ENCODE measurements at places on chromosomes 11 and 22.

- DNase-seq = no peak
These were observed 1.5 kb downstream of the PRR33 start for GRCh38 chr11:1889941-1890855.

DNA sequence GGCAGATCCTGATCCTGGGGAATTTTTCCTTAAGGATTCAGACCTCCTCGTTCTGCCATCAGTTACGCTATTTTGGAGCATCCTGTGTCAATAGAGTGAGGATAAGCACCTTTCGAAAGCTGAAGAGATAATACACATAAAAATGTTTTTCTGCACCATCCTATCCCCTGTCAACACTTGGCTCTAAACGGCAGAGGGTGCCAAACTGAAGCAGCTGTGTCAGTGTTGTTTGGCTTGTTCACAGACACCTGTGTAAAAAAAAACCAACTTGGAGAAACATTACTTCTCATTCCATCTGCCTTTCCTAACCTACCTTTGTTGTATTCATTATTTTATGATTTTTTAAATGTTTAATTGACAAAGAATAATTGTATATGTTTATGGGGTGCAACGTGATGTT, 417.0 kb upstream of the DDI1 start:
- no peak for DNase-seq

GRCh38 chr11:120768949-120769348, 255.0 kb upstream of the TBCEL start:
- DNase-seq = no peak

- DNase-seq = no peak
These were observed 2.7 kb downstream of the SULT4A1 start for GRCh38 chr22:43859621-43860020.

GRCh38 chr22:39623603-39624500, 53.3 kb downstream of the CACNA1I start:
- DNase-seq = no peak

- no peak for DNase-seq
These were observed 6.3 kb upstream of the SWAP70 start for GRCh38 chr11:9657531-9657930.

DNA sequence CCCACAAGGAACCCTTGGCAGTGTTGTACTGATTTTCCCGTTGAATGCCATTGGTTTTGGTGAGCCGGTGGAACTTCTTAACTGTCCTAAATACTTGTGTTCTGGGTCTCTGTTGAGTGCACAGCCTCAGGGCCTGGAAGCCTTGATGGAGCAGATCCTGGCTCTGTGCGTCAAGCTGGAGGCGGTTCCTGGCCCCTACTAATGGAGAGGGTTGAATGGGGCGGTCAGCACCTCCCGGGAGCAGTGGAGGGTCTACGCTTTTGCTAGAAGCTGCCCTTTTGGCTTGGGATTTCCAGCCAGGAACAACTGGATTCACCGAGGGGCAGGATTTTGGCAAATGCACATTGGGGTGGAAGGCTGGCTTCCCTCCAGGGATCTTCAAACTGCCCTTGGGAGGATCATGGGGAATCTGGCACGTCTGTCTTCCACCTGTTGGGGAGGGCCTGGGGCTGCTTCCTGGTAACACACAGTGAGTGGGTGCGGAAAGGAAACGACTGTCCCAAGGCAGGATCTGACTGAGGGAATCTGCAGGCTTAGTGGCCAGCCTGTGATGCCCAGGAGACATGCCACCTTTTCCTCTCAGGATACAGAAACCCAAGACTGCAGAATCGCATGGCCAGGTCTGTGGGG, 6.9 kb upstream of the OSBPL5 start:
- DNase-seq = no peak

DNA sequence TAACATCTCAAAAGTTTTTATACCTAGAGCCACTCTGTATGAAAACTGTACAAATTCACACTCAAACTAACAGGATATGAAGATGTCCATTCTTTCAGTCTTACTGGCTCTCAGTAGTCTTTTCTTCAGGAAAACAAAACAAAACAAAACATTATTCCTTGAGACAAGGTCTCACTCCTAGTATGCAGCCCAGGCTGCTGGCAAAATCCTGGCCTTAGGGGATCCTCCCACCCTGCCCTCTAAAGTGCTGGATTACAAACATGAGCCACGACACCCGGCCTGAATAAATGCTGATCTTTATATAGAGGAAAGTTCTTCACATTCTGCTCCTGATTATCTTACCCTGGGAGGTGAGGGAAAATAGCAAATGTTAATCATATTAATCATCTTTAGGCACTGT, 5.1 kb downstream of the APOL2 start:
- DNase-seq = no peak

GRCh38 chr11:74487875-74488274, 5.6 kb downstream of the LIPT2 start:
- DNase-seq = no peak

GRCh38 chr11:61927501-61927900, 10.1 kb upstream of the RAB3IL1 start:
- DNase-seq = no peak

DNA sequence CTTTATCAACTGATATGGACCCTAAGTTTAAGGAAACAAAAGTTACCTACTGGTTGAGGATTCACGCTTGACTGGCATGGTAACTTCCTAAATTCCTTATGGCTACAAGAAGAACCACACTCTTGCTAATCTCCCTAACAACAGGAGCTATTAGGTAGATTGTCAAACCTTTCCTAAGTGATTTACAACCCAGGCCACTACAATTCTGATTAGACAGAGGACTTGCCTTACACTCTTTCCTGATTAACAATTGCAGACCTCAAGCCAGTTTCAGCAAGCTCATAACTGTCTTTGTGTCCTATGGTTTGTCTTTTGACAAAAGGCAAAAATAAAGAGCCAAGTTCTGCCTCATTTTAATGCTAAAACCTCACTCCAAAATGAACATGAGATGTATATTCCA, 16.3 kb downstream of the OR52K2 start:
- DNase-seq = no peak

DNA sequence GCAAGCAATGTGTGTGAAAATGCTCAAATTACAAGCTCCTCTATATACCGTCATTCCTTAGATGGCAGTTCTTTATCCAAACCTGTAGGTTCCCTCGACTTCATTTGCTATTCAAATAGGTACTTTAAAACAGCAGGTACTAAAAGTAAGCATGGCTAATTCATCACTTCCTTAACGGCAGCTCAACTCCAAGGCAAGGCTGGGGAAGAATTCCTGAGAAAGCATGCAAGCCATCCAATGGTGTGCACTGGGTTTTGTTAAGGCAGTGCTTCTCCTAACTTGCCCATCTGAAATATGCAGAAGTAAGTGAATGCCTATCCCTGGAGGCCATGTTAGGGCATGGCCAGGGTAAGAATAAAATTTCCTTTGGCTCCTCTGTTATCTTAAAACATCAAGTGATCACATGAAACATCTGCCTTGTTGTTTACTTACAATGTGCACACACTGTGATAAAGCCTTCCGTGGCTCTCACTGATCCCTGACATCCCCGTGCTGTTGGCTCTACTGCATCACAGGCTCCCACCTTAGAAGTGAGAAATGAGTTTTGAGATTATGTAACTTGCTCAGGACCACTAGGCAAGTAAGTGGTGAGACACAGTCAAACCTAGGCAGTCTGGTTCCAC, 52.1 kb downstream of the SMCO4 start:
- no peak for DNase-seq

- no peak for DNase-seq
These were observed 39.9 kb downstream of the SGSM3 start for GRCh38 chr22:40410272-40410671.

DNA sequence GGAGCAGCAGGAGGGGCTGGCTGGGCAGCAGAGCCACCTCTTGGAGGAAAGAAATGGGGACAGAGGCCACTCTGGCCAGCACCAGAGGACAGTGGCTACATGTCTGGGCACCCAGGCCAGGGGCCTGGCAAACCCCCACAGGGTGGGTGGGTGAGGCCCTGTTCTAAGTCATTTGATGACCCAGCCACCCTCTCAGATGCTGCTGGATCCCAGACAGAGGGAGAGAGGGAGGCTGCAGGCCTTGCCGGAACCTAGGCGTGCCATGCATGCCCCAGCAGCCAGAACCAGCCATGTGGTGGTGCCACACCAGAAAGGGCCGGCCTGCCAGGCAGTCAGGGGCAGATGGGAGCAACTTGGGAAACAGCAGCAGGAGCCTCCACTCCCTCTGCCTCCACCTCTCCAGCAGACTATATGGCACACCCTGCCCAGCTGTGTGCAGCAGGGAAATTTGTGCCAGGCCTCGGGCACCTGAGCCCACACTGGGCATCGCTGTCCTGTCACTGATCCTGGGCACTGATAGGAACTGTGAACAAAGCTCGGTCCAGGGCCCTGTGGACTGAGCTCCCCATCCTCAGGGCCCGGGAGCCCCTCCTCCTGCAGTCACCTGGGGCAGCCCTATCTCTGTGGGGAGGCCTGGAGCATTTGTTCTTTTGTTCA, 45.2 kb downstream of the RTN4R start:
- DNase-seq = no peak

- DNase-seq = no peak
These were observed 38.4 kb upstream of the PHF21A start for GRCh38 chr11:46159680-46160079.

DNA sequence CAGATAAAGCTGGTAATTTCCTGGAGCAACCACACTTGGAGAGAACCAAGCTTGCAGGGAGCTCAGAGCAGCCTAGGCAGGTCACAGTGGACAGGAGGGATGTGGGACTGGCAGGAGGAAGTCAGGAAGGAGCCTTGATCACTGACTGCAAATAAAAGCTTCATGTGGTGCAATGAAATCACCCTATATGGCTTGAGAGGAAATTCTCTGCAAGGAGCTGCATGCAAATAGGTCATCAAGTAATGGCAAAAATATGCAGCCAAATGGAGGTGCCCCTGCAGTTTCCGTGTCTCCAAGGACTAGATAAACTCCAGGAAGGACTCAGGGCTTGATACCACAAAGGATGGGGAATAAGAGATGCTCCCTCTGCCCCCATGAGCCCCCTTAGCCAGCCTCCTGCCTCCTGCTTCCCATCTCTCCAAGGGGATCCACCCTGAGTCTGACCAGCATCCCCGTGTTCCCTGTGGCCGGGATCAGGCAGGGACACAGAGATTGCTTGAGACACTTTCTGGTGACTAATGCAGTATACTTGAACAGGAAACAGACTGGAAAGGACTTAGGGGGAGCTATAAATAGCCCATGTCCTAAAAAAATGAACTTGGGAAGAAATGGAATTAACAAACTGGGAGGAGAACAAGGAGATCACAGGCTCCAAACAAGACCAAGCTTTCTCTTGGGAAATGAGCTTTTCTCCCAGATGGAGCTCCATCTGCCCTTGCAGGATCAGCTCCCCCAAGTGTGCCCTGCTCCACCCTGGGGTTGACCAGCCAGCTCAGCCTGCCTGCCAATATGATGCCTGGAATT, 23.9 kb upstream of the MICAL2 start:
- no peak for DNase-seq

DNA sequence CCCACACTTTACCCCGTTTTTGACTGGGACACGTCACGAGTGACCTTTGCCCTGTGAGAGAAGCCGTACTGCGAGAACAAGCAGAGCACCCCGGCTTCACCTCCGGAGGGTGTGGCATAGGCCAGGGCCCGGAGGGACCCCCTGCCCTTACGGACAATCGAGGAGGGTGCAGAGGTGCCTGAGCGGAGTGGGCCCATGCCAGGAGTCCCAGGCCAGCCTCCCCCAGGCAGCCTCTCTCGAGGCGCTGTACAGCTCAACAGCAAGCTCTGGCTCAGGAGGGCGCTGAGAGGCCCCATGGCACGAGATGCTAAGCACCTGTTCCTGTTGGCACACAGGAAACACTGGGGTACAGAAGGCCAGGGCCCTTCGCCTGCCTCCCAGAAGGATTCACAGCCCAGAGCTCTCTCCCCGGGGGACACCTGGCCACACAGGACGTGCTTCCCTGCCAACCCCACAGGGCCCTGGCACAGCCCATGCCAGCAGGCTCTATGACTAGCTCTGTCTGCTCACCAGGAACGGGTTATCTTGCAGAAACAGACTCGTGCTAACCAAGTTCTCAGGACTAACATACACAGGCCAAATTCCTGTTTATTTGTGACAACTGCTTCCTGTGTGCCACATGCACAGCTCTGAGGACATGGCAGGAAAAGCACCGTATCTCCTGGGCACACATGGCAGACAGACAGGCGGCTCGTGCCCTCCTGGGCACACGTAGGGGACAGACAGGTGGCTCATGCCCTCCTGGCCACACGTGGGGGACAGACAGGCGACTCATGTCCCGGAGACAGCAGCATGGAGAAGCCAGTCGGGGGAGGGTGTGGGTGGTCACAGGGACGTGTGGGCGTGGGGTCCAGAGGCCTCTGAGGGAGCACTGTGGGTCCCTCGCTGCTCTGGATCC, 11.6 kb downstream of the TOLLIP start:
- no peak for DNase-seq

DNA sequence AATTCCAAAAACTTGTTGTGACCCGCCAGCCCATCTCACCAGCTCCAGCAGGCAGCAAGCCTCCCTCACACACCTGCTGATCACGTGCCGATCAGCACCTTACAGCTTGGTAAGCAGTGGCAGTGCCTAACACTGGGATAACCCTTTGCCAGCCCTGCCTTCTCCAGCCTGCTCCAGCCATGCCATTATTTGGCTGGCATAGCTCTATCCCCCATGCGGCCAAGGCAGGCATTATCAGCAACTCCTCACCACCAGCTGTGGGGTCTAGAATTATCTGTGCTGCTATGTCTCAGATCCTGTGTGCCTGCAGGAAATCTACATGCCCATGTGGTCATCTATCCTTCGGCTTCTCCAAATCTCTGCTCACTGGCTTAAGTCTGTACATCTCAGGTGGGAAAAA, 215.0 kb downstream of the ST3GAL4 start:
- DNase-seq = no peak

DNA sequence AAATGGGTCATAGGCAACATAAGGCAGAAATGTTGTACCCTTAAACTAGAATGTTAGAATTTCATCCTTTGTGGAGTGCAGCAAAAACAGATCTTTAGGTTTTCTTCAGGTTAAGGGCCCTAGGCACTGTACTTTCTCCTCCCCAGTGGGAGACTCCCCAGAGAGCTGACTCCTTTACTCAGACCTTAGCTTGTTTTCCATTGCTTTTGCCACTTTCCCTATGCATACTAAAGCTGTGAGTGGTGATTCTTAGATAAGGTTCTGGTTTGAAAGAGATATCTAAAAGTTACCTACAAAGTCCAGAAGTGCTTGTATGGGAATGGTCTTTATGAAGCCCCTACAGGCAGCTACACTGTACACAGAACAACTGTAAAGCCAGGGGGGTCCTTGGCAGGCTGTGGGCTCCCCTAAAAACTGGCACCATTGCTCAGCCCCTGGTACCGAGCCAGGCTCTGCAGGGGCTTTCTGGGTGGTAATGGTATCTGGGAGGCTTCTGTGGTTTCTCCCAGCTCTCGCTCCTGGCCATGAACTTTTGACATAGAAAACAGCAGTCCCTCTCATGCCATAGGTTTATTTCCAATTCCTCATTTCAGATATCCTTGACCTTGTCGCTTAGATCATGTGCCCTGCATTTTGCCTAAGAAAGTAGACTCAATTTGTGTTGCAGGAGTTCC, 23.2 kb downstream of the AMOTL1 start:
- DNase-seq = no peak

Data from NCI-H2029 (cell line).